ENCODE measurements at places on chromosomes 1 and 21.
A peak's percentile ranks its signal among the peaks of the same experiment; 100 is the strongest.

DNA sequence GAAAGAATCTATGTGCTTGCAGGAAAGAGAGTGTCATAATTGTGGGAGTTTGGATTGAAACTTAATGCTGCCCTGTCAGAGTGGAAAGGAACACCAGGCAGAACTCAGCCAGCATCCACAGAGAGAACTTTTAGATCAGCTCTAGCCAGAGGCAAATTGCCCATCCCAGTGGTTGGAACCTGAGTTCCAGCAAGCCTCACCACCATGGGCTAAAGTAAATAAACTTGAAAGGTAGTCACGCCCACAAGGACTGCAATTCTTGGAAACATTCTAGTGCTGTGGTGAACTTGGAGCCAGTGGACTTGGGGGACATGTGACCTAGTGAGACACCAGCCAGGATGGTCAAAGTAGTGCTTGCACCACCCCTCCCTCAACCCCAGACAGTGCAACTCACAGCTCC lies 571.6 kb downstream of the LRRIQ3 start:
- DNase-seq = no peak

- DNase-seq = no peak
These were observed 25.3 kb downstream of the FMO2 start for GRCh38 chr1:171210355-171210754.

DNA sequence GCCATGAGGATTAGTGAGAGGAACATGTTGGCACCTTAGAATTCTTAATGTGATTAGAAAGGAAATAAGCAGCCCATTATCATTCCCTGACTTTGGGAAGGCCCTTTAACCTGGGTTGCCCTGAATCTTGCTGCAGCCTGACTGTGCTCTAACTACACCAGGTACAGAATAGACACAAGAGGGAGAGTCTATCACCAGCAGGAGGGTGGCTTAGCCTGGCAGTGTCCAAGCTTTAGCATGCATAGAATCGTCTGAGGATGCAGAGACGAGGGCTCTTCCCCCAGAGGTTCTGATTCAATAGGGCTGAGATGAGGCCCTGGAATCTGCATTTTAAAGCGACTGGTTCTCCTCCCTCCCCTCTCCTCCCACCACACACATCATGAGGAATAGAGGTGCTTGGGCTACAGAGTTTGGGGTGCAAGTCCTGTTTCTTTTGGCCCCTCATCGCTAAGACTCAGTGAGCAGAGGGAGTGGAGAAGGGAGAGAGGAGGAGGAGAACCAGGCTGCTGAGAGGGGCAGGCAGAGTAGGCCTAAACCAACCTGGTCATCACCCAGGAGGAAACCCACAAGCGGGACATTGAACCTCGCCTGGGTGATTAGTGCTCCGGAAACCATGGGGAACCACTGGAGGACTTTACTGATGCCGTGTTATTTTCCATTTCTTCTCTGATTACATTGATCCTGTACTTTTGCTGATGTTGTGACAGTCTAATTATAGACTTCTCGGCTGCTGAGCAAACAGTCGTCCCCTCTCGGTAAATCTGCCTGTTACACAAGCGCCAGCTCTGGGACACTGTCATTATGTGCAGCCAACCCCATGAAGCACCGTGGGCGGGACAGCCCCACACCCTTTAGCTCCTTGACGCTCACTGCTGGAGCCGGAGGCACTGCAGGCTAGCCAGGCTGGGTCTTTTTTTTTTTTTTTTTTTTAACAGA lies 6.3 kb upstream of the TENT5C start:
- no peak for DNase-seq

DNA sequence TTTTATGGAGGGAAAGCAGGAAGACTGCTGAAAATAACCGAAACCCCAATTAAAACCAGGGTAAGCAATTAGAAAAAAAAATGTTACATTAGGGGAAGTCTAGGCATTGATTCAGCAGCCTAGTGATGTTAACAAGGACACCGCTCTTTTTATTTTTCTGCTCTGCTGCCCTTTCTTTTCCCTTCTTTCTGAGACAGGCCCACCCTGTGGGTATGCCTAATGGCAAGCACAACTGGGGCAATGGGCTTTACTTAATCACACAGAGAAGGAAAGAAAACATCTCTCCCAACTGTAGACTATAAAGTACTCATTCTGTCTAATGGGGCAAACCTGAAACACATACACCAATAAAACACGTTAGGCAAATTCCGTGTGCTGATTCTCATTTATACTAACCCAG lies 69.6 kb downstream of the GBP6 start:
- DNase-seq = no peak

- DNase-seq = peak; percentile 57
These were observed 61.3 kb downstream of the ROR1 start for GRCh38 chr1:63835128-63835527.

DNA sequence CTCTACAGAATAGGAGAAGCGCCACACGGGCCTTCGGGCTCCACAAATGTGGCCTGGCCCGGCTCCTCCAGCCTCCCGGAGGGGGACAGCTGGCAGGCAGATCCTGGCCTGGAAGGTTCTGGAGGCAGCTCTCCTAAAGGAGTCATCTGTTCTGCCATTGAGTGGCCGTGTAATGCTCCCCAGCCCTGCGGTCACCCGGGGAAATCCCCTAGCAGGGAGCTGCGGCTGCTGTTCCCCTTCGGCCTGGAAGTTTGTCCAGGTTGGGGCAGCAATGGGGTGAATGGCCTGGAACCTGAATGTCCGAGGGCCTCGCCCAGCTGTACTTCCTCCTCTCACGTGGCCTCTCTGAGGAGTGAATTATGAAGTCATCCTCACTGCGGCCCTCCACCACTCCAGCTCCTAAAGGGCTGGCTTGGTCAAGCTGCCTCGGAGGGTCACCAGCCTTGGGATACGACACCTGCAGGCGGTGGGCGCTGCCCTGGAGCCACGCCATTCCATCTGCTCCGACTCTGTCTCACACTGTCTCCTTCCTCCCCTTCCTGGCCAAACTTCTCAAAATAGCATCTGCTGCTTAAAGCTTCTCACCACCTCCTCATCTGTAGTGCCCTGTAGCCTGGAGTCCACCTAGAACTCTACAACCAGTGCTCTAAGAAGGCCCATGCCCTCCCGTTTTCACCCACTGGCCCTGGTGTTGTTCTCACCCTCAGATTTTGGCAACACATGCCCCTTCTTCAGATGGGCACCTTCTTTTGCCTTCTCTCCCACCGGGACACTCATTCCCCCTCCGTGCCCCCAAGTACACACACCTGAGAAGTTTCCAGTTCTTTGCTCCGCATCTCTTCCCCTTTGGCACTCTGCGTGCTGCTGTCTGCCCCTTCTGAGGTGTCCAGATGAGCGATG lies 54.4 kb upstream of the TMPRSS2 start:
- no peak for DNase-seq

DNA sequence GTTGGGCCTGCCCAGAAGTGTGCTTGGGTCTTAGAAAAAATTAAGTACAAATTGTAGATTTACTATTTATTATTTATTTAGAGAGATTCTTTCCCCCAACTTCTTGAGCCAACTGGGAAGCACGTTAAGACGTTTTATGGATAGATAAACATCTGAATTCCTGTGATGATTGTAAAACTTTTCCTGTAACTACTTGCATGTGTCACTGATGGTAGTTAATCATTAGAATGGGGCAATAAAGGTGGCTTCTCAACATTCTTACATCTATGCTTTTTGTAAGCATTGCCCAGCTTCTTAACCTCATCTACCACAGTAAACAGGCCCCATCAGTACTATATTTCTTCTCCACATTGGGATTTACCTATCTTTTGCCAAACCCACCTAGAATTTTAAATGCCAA lies 559.8 kb downstream of the LMO4 start:
- no peak for DNase-seq

GRCh38 chr1:41454406-41454805 lies 30.1 kb downstream of the EDN2 start:
- DNase-seq = peak; percentile 72

- DNase-seq = no peak
These were observed 31.9 kb upstream of the RAP1A start for GRCh38 chr1:111587509-111588174.

- DNase-seq = peak; percentile 10
These were observed at the start of gene LRRC71 for GRCh38 chr1:156920233-156921052. Gene LRRC71, plus strand, starts transcription at chr1:156920632. Its CDS starts 172 bp downstream, at chr1:156920804.

DNA sequence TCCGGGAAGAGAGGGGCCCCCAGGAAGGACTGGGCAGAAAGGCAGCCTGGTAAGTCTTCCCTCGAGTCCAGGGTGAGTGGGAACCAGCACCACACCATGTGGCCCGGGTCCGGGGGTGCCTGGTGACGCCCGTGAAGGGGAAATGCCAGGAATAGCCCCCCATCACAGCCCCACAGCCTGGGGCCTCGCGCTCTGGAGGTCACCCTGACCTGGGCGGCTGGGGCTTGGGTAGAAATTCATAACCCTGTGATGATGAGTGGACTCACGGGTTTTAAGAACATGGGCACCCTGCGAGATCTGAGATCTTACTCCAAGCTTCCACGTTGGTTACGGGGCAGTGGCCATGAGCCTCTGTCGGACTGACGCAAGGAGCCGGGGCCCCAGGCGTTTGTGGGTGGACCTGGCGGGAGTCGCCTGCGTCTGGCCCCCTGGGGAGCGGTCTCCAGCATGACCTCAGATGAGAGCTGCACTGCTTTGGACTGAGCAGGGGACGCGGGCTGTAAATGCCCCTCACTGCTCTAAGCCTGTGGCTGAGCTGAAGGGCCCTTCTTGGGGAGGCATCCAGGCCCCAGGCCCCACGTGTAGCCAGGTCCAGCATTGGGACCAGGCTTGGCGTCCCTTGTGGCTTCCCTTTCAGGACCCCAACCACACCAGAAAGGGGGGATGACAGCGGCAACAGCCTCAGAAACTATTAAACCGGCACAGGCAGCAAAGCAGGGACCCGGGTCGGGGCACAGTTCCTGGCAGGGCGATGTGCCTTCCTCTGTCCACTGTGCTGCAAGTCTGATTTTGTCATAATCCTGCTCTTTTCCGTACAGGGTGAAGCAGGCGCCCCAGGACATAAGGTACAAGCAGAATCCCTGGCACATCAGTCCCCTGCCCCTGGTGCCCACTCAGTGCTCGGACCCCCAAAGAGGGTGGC lies 60.0 kb downstream of the SLC19A1 start:
- DNase-seq = no peak

DNA sequence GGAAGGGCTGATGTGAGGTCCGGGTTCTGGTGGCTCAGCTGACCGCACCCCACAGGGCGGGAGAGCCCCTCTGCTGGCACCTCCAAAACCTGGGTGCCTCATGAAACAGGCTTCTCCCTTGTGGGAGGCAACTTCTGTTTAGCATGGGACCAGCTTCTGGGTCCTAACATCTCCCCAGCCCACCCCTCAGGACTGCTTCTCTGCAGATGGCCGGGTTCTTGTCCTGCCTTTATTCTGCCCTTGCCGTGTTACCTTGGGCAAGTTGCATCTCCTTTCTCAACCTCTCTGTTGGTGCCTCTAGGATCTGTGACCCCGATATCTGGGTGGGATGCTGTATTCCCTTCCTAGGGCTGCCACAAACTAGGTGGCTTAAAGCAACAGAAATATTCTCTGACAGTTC lies 15.0 kb upstream of the TTC22 start:
- no peak for DNase-seq

- no peak for DNase-seq
These were observed 16.8 kb upstream of the POGZ start for GRCh38 chr1:151476083-151476482.

DNA sequence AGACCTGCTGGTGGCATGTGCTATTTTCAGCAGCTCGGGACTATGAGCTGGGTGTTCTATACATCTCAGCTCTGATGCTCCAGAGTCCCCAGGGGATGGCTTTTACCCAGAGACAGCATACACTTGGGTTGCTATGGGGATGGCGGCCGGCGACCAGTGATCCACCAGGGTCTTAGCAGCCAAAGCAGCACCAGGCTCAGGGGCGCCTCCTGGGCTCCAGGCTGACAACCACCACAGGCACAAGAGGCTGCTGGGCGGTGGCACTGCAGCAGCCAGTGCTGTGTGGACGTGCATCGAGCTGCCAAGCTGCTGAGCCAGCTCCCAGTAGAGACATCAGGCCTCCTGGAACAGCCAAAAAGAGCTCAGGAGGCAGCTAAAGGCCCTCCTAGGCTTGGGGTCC lies 37.6 kb upstream of the CLSTN1 start:
- DNase-seq = peak; percentile 72

DNA sequence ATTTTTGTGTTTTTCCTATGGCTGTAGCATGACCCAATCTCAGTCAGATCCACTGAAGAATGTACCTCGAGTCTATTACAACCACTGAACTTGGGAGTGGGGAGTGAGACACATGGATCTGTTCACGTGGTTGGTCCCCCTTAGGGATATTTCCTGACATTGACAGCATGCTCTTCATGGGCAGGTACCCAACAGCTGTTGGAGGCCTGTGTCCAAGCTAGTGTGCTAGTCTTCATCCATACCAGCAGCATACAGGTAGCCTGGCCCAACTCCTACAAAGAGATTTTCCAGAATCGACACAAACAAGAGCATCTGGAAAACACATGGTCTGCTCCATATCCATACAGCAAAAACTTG lies 34.2 kb upstream of the HSD3B1 start:
- DNase-seq = no peak

GRCh38 chr1:8873506-8874229 lies 4.8 kb downstream of the ENO1 start:
- peak; percentile 78 for DNase-seq

DNA sequence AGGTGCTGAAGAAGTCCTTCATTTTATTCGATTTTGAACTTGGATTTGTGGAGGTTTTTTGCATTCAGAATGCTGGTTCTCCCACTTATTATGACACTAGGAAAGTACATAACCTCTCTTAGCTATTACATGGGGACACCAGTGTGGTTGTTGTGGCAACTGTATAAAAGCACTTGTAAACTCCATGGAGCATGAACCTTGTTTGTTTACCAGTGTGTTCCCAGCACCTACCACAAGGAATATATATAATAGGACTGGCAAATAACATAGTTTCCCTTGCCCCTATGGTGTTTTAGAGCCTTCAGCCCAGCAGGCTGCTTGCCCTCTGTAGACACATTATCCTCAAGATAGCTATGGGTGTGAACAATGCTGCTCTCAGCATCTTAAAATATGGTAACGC lies 43.1 kb downstream of the RASSF5 start:
- DNase-seq = no peak

DNA sequence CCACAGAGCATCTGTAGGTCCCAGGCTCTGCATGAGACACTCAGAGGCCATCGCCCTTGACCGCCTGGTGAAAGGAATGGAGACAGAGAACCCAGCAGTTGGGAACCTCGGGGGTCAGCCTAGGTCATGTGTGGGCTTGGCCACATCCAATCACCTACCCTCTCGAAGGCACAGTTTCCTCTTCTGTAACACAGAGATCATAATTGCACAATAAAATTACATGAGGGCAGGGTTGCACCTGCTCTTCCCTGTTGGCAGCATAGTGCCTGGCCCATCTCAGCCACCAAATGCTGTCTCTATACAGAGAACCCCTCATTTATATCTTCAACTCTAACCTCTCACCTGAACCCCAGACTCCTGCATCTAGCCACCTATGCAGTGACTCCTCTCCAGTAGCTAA lies 418.1 kb upstream of the VAMP3 start:
- DNase-seq = no peak

DNA sequence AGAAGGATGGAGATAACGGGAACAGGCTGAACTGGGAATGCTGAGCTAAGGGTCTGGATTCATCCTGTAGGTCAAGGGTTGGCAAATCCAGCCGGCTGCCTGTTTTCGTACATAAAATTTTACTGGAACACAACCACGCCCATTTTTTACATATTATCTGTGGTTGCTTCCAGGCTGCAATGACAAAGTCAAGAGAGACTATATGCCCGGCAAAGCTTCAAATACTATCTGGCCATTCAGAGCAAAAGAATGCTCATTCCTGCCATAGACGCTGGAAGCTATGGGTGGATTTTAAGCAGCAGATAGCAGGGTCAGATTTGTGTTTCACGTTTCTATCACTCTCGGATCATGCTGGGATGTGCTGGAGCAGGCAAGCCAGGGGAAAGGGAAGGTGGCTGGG lies 137.9 kb upstream of the EDN2 start:
- DNase-seq = no peak

Measured in NCI-H446 treated with DMSO at 0.1 percent for 48 hours (cell line).